ENCODE measurements at places on chromosomes 5 and 9.

DNA sequence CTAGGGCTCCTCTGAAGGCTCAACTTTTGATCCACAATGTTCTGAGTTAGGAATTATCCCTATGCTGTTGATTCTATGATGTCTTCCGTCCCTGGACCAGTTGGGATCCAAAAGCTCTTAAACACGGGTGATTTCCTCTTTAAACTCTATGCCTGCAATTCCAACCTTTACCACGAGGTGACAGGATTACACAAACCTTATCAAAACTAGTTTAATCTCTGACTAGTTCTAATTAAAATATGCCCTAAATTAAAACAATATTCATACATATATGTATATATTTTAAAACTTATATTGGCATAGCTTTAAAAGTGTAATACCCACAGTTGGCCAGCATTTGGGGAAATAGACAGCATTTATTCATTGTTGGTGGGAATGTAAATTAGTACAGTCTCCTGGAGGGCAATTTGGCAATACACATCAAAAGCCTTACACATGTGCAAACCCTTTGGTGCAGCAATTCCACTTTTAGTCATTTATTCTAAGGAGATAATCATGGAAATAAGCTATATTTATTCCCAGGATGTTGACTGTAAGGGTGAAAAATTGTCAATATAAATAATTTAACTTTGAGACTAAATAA is 51.6 kb upstream of the PHYKPL start:
- DNase-seq, result peak; percentile 26

DNA sequence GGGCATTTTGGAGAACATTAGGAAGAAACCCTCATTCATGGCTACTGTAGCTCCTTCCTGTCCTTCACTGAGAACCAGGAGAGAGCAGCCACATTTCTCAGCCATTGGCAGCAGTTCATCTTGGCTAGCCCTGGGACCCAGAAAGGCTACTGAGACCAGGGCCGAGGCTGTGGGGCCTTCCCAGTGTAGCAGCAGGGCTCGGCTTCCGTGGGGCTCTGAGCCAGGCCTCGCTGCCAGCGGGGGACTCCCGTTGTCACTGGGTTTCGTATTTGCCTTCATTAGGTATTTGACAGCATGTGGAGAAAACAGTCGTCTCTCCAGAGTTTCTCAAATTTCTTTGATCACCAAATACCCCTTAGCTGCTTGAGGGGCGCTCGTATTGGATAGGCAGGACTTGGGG is 37.3 kb upstream of the PRDM12 start:
- no peak for DNase-seq

DNA sequence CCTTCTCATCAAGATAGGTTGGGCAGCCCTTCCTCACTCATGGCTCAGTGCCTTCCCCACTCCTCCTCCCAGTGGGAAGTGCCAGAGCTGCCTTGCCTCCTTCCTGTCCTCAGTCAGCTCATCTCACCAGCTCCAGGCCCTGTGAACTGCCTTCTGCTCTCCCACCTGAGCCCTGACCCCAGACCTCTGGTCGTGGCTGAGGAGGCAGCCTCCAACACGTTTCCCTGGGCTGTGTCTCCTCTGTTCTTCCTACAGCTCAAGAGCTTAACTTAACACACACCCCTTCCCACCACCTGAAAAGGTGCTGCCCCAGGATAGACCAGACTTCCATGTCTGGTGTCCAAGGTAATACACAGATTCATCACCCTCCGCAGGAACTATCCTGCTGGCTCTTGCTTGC is 21.2 kb downstream of the IL9 start:
- DNase-seq, result no peak

GRCh38 chr5:140371356-140372151 is 11.6 kb downstream of the SLC4A9 start:
- DNase-seq, result no peak

GRCh38 chr5:76714751-76715485 is 1.0 kb upstream of the F2R start:
- DNase-seq, result no peak

DNA sequence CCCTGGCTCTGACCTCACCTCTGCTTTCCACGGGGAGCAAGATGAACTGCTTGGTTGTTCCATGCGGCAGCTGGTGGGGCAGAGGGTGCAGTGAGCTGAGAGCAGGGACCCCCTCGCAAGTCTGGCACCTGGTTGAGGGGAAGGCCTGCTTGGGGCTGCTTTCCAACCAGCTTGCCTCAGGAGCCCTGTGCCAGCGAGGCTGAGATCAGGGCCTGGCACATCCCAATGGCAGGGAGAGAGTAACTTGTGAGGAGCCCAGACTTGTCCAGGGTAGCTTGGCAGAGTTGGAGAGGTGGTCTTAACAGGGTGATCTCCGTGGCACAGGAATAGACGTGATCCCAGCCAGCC is 68.9 kb downstream of the IQGAP2 start:
- no peak for DNase-seq

DNA sequence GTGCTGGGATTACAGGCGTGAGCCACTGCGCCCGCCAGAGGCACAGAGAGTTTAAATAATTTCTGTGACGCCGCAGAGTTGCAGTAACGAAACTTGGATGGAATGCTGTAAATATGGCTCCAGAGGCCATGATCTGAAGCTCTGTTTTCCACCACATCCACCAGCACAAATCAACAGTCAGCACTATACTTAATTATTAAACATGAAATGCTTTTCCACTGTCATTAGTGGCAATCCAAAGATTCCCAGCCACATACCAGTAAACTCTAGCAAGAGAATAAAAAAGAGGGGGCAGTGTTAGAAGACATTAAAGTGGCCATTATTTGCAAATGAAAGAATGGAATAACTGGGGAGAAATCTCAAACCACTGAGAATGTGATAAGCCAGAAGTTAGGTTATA is 242.5 kb downstream of the DIRAS2 start:
- DNase-seq, result no peak

DNA sequence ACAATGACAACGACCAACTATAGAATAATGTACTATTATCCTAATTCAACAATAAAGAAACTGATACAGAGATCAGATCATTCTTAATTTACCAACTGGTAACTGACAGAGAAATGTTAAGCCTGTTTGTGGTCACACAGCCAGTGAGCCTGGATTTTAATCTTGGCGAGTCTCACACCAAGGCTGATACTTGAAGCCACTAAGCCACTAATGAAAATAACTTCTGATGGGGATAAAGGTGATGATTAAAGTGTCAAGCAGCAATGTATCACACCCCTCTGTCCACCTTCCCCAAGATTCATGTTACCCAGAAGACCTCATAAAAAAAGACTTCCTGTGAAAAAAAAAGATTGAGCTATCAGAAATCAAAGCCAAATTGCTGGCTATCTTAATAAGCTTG is 350.5 kb downstream of the SPOCK1 start:
- DNase-seq, result no peak

DNA sequence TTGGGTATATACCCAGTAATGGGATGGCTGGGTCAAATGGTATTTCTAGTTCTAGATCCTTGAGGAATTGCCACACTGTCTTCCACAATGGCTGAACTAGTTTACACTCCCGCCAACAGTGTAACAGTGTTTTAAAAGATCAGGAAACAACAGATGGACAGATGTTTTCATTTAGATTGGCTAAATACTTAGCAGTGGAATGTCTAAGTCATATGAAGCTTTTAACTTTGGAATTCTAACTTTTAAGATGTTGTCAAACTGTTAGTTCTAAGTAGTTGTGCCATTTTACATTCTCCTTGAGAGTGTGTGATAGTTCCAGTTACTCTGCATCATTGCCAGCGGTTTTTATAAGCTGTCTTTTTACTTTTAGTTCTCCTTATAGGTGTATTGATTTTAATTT is 688.8 kb downstream of the SEMA5A start:
- DNase-seq, result no peak

GRCh38 chr5:160432196-160432595 is 10.5 kb downstream of the PTTG1 start:
- no peak for DNase-seq

- DNase-seq, result no peak
Measured at GRCh38 chr5:53900677-53901076, 340.2 kb downstream of the NDUFS4 start.

Measured in stimulated activated CD4-positive, alpha-beta T cell treated with anti-CD3 and anti-CD28 coated beads, Interleukin-2, amount 100 ng/mL, for 48 hours (primary cell).